Amniotic stem cell (primary cell): ENCODE measurements at places on chromosomes 6 and 20.

DNA sequence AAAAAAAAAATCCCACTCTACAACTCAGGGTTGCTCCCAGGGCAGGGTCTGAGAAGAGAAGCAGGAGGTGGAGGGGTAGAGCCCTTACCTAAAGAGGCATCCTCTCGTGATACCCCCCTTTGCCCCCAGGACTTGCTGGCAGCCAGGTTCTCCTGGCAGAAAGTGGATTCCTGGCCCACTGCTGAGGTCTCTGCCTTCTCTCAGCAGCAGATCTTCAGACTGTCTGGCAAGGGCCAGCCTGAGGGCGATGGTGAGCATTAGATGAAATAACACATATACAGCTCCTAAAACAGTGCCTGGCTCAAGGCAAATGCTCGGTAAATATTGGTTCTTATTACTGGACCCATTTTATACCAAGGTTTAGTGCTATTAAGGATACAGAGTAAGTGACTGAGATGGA, 4.8 kb upstream of the GLP1R start:
- DNase-seq = no peak

GRCh38 chr20:54514028-54514607, 38.7 kb downstream of the DOK5 start:
- DNase-seq = no peak

DNA sequence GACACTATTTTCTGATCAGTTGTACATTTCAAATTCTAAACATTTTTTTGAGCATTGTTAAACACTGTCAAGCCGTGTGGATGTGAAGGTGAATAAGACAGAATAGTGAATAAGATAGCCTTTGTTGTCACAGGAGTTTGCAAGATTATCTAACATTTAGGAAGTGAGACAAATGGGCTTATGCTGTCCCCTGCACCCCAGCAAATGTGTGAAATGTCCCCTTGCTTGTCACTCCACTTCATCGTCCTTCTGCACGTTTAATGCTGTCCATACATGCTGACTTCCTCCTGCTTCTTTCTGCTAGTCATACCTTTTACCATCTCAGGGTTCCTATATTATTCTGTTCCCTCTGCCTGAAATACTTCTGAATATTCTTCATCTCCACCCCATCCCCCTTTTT, 62.6 kb downstream of the CBFA2T2 start:
- DNase-seq = no peak

DNA sequence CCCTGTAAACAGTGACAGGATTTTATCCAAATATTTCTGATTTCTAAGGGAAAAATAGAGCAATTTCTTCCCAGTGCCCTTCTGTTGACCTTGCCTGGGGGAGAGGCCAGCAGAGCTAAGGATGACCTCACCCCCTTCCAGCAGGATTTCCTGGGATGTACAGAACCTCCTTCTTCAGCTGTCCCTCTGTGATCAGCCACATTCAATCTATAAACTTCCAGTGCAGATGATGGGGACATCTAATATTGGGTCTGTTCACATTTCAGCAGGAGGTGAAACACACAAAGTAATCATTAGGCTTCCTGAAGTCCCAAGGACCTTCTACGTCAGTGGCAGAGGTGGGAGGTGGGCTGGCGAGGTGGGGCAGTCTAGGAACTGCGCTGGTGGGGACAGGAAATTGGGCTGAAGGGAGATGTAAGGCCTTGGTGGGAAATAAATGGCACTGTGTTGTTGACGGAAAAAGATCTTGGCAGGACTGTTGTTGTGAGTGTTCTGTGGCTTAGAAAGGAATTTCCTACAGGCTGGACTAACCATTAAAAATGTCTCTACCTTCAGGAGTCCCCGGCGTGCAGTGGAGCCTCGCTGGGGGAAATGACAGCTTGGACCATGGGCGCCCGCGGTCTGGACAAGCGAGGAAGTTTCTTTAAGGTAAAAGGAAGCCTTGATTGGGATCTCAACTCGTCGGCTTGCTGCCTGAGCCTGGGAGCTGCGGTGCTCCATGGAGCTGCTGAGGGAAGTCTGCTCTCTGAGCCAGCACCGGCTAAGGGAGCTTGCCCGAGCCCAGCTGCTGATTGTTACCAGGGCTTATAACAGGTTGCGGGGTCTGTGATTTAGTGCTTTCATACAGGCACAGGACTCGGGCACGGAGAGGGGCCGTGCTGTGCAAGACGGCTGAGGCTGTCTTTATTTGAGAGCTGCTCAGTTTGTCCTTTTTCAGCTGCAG, 127.9 kb upstream of the NAA20 start:
- DNase-seq = no peak

DNA sequence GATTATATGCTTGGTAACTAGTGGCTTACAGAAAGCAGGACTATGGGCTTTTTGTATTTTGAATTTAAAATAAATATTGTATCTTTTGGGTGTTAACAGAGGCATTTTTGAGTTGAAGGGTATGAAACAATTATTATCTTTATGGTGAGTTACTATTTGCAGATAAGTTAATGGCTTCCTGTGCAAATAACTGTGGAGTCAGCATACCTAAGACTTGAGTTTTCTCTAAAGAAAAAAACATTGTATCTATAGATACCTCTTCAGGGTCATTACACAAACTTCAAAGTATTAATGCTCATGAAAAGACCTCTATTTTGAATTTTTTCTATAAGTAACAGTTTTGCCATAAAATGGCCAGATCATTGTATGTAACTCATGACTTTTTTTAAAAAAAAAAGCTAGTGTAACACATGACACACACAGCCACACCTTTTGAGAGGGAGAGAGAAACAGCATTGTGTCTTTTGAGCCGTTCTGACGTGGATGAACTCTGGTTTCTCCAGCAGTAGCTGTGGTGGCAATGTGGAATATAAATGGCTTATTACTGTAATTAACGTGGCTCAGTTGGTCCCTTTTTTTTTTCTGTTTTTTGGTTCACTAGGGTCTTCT, 36.3 kb downstream of the PLEKHG1 start:
- no peak for DNase-seq

- DNase-seq = no peak
Measured at GRCh38 chr6:34383161-34383631, 9.3 kb downstream of the NUDT3 start.

DNA sequence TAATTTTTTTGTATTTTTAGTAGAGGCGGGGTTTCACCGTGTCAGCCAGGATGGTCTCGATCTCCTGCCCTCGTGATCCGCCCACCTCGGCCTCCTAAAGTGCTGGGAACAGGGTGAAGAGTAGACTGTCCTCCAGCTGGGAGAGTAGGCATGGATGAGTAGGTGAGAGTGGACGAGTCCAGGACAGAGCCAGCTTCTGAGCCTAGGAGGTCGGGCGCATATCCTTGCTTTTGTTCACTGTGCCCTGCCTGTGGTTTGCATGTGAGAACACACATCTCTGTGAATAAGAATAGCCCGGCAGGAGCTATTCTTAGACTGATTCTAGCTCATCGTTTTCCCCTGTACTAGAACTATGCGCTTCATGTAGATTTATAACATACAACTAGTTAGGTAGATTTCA, 78.3 kb downstream of the RPP40 start:
- DNase-seq = no peak

DNA sequence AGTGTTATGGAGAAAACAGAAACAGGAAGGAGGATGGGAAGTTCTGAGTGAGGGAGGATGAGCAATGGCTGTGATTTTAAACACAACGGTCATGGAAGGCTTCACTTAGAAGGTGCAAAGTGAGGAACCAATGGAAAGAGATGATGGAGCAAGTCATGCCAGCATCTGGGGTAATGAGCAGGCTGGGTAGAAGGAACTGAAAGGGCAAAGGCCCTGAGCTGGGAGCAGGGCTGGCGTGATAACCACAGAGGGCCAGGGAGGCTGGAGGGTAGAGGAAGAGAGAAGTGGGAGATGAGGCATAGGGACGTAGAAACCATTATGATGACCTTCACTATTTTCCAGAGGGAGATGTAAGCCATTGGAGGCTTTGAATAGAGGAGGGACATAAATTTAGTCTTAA, 43.6 kb downstream of the NHLRC1 start:
- DNase-seq = no peak

DNA sequence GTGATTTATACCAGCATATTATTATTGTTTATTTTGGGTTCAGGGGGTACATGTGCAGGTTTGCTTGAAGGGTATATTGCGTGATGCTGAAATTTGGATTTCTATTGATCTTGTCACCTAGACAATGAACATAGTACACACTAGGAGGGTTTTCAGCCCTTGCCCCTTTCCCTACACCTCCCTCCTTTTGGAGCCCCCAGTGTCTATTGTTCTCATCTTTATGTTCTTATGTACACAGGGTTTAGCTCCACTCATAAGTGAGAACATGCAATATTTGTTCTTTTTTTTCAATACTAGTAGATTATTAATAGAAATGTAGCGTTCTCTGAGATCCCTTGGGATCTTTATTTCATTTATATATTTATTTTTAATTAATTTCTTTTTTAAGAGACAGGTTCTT, 79.2 kb upstream of the MRAP2 start:
- DNase-seq = no peak

GRCh38 chr6:145081677-145082076, 653.6 kb downstream of the EPM2A start:
- DNase-seq = no peak
